ENCODE measurements at places on chromosomes 5 and 9.
A peak's percentile ranks its signal among the peaks of the same experiment; 100 is the strongest.

GRCh38 chr5:171592736-171593135, 173.3 kb downstream of the FGF18 start:
- no peak for DNase-seq

DNA sequence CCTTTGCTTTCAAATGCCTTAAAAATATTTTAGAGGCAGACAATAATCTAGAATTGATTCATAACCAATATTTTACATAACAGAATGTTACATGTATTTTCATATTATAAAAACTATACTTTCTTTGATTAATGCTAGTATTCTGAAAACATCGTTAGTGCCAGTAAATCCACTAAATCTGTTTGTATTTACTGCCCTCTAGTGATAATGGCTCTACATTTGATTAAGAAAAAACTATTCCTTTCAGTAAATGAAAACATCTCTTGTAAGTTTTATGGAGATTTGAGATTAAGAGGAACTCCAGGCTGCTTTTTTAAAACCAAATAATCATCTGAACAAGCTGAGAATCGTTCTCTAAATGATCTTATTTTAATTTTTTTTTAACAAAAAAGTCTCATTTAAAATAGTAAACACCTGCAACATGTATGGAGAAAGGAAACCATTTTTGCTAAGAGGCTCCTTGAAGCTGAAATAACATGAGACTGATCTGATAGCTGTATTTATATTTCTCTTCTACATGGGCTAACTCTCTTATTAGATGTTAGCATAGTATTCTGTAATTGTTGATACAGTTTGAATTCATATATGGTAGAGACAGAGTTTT, 424.7 kb downstream of the RAB3C start:
- peak; percentile 21 for DNase-seq

GRCh38 chr9:6040077-6040476, 24.7 kb upstream of the RANBP6 start:
- DNase-seq, result no peak

DNA sequence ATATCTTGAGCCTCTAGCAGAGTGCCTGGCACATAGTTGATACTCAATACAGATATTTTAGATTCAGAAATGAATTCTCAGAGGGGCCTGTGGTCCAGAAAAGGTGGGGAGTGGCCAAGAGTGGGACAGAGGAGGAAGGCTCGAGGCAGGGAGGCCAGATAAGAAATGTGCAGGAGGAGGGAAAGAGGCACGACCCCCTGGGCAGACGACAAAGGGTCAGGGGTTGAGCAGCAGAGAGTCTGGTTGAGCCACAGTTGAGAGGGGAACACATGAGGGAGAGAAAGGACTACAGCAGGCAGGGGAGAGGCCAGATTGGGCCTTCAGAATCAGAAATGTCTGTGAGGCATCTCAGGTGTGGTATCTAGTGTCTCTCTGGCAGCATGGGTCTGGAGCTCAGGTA, 89.1 kb downstream of the PSD2 start:
- DNase-seq, result no peak

DNA sequence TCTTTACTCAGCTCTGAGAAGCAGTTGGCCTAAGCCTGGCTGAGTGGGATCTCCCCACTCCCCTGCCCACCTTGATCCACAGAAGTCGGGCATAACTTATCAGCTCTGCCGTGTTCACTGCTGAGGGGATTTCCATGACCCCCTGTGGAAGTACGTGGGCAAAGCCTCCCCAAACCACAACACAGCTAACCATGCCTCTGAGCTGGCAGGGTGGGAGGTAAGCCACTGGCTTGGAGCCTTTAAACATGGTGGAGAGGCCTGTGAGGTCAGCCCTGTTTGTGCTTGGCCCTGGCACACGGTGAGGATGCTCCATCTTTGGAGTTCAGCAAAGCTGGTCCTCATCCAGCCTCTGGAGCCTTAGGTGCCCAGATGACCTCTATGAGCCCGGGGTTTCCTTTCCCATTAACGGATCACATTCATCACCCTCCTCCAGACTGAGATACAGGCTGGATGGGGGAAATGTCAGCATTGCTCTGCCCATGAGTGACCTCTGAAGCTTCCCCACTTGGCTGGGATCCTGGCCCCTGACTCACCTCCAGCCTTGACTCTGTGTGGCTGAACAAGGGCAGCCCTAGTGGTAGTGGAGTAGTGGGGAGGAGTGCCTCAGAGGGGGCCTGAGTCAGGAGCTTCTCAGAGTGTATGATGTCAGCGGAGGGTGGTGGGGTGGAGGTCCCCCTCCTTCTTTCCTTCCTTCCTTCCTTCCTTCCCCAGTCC, 6.2 kb downstream of the PDLIM4 start:
- DNase-seq, result no peak

- no peak for DNase-seq
Observed at GRCh38 chr5:58988938-58989337, 406.1 kb downstream of the RAB3C start.

GRCh38 chr5:158897444-158898160, 202.1 kb downstream of the EBF1 start:
- DNase-seq, result no peak

- no peak for DNase-seq
Observed at GRCh38 chr9:105064248-105065097, 136.5 kb upstream of the ABCA1 start.

GRCh38 chr9:1331546-1332038, 281.4 kb downstream of the DMRT2 start:
- DNase-seq, result no peak

DNA sequence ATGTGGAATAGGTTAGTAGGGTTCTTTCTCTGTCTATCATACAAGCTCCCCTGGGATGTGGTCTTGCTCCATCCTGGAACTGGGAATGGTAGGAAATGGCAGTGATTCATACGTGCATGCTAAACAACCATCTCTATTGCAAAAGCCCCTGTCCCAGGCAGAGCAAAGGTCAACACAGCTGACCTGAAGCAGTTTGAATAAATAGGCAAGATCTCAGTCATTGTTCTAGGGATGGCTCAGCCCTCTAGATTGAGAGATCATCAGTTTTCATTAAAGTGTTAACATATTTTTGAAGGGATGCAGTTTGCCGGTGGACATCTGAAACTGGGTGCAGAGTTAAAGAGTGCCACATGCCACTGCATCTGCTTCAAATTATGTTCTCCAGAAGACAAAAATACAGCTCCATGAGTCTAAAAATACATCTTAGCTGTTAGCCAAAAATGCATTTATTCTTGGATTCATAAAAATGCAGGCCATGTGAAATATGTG, 224.1 kb downstream of the ESM1 start:
- DNase-seq, result no peak

- no peak for DNase-seq
Observed at GRCh38 chr9:92934321-92934720, 13.0 kb upstream of the FGD3 start.

DNA sequence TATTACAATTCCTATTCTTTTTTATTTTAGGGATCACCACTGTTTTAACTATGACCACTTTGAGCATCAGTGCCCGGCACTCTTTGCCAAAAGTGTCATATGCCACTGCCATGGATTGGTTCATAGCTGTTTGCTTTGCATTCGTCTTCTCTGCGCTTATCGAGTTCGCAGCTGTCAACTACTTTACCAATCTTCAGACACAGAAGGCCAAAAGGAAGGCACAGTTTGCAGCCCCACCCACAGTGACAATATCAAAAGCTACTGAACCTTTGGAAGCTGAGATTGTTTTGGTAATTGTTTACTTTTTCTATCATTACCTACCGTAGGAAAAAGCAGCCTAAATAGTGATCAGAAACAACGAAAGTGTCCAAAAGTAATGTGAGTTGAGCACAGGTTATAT, 6.4 kb downstream of the GABRA6 start:
- no peak for DNase-seq

GRCh38 chr5:80437326-80437725, 29.5 kb downstream of the ZFYVE16 start:
- DNase-seq, result no peak

DNA sequence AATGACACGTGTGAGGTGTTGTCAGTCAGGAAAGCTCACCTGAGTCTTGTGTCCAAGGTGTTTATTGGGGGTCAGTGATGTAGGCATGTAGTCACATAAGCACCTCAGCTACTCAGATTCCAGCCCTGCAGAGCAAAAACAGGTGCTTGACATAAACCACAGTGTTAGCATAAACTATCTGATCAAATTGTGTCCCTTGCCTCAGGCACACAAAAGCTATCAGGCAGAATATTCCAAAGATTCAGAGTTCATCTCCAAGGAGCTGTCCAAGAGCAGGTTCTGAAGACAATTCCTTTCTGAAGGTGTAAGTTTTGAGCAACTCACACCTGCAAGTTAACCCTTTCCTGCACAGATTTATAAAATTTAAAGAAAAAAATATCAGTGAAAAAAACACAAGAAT, 102.2 kb upstream of the ITGA1 start:
- no peak for DNase-seq

GRCh38 chr9:131260751-131261452, 15.4 kb downstream of the FAM78A start:
- no peak for DNase-seq

GRCh38 chr9:113577525-113578261, 114.2 kb downstream of the RGS3 start:
- DNase-seq, result no peak

- DNase-seq, result no peak
Observed at GRCh38 chr9:133968966-133969617, 23.0 kb downstream of the VAV2 start.

- DNase-seq, result no peak
Observed at GRCh38 chr5:108545301-108545700, 163.4 kb upstream of the FBXL17 start.

DNA sequence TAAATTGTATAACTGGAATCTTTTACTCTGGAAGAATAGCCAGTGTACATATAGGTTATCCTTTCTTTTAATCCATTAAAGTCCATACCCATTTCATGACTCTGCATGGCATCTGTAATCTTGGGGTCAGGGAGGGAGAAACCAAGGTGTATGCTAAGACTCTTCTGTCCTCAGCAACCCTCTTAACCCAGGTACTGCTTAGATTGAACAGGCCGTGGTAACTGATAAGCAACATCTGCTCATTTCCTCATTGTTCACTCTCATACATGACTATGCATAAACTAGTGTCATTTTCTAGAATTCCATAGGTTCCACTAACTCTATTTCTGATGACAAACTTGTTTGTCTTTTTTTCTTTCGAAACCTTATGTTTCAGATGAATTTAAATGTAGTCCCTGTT, 69.3 kb upstream of the IFNE start:
- DNase-seq, result no peak

DNA sequence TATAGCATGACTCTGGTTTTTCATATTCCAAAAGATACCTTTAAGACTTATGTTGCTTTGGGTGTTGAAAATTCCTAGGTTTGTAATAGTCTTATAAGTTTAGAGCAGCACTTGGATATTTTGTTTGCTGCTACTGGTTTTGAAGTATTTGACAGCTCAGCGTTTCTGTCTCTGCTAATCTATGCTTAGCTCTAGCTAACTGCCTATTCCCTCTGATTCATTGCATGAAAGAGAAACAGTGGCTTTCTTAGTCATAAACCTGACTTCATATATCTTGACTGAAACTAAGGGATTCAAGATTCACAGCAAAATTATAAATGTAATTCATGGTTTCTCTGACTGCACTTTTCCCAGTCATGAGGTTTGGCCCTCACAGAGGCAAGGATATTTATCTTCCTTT, 35.6 kb upstream of the ANXA1 start:
- DNase-seq, result no peak

- DNase-seq, result no peak
Observed at GRCh38 chr9:31023847-31024246, 1360.6 kb upstream of the ACO1 start.

- no peak for DNase-seq
Observed at GRCh38 chr9:87622923-87623322, 103.0 kb upstream of the CTSL start.

DNA sequence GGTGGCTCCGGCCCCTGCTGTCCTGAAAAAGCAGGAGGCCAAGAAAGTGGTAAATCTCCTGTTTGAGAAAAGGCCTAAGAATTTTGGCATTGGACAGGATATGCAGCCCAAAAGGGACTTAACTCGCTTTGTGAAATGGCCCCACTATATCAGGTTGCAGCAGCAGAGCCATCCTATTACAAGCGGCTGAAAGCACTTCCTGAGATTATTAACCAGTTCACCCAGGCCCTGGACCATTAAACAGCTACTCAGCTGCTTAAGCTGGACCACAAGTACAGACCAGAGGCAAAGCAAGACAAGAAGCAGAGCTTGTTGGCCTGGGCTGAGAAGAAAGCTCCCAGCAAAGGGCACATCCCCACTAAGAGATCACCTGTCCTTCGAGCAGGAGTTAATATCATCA, 89.7 kb downstream of the MLLT3 start:
- DNase-seq, result no peak

GRCh38 chr5:59831326-59832010, 62.1 kb downstream of the PDE4D start:
- DNase-seq, result no peak

DNA sequence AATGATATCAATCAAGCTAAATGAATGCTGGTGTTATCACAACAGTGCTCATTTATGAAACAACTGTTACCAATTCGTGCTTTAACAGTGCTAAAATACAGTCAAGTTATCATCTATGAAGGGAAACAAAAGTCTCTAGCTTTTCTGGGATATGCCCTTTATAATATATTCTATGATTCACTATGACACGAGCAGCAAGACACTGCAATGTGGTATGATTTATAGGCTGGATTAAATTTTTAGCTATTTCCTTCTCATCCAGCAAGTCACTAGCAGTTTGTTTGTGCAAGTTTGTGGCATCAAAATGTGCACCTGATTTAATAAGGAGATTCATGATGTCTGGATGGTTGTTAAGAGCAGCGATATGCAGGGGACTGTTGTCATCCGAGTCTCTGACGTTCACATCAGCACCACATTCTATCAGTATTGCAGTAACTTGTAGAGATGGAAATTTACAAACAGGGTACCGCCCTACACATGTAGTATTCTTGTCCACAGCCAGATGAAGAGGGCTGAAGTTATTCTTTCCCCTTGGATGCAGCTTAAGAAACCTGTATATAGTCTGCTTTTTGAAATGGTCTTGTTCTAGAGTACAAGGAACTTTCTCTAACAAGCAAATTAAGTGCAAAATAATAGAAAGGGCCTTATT, 20.3 kb downstream of the FEM1C start:
- DNase-seq, result no peak

DNA sequence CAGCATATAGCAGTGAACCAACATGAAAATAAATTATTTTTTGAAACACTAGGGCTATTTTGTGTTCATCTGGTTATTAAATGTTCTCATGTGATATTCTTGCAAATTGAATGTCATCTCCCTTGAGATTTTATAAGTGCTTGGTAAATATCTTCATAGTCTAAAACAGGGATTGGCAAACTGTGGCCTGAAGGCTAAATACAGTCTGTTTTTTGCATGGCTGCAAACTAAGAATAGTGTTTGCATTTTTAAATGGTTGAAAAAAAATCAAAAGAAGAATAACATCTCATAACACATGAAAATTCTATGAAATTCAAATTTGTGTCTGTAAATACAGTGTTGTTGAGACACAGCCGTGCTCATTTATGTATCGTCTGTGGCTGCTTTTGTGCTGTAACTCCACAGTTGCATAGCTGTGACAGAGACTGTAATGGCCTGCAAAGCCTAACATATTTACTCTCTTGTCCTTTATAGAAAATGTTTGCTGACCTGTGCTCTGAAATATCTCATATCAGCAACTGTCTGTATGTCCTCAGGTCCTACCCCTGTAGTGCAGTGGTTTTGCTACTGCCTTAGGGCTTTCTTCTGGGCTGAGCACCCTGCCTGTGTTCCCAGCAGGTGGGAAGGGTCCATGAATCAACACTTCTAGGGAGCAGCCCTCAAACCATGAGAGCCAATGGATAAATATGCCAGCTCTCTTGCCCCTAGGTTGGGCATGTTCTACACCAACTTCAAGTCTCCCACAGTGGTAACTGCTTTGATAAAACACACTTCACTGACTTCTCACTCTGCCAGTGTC, 41.7 kb upstream of the ARRDC3 start:
- DNase-seq, result no peak

All from Jurkat, Clone E6-1 (cell line).